Activated T-cell treated with anti-CD3 and anti-CD28 coated beads, Interleukin-2, amount 50 U/mL, for 4 hours (primary cell): ENCODE measurements at places on chromosomes 1 and 21.

DNA sequence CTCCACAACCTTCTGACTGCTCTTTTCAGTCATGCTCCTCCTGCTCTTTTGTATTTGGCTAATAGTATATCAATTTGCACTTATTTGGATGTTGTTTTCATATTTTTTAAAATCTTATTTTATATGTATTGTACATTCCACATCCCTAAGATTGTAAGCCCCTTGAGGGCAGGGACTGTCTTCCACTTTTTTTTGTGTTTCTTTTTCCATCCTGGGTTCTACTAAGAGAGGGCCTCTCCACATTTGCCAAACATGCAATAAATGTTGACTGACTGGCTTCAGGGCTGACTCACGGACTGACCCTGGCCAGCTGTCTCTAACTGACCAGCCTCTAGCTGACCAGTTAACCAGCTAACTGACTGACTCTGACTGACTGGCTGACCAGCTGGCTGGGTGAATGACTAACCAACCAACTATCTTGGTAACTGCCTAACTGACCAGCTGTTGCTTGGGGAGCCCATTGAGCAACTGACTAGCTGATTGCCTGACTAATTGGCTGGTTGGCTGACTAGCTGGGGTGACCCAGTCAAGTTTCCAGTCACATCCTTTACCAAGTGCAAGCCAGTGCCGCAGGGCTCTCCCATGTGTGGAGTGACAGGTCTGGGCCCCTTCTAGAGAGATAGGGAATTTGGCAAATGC lies 16.1 kb downstream of the CSF1 start:
- DNase-seq: no peak

DNA sequence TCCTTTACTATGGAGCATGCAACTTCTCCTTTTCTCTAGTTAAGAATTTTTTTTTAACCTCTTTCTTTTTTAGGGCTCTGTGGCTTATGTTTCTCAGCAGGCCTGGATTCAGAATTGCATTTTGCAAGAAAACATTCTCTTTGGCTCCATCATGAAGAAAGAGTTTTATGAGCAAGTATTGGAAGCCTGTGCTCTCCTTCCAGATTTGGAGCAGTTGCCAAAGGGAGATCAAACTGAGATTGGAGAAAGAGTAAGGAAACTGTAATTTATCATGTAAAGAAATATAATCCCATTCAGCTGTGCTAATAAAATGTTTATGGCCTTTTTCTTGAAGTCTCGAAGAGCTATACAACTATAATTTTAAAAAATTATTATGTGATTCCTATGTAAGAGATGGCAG lies 70.1 kb downstream of the HSPA13 start:
- no peak for DNase-seq

DNA sequence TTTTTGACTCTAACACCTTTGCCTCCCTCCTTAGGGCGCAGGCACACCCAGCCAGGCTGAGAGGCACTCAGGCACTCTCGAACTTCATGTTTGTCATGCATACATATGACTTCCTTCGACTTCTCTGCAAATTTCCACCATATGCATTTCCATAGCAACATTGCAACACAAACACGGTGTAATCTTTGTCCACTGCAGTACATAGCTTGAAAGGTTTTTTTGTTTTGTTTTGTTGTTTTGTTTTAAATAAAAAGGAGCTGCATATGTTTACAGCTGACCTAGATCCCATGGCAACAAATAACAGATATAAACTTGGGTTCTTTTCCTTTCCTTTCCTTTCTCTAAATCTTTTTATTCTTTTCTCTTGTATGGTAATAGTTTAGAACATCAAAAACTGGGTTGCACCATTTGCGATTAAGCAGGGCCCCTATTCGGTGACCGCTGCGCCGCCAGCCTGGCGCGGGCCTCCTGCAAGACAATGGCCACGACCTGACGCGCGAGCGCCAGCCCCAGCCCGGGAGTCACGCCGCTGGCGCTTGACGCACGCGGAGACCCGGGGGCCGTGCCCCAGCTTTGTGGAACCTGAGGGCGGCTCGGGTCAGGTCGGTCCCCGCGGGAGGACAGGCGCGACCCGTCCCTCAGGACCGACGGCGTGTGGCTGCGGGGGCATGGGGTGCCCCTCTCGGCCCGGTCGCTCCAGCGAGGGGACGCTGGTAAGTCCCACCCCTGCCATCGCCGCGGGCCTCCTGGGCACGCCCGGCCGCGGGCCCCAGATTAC lies 35.2 kb downstream of the CCN1 start:
- DNase-seq: no peak

GRCh38 chr1:94714552-94714951 lies 105.6 kb upstream of the SLC44A3 start:
- DNase-seq: no peak

DNA sequence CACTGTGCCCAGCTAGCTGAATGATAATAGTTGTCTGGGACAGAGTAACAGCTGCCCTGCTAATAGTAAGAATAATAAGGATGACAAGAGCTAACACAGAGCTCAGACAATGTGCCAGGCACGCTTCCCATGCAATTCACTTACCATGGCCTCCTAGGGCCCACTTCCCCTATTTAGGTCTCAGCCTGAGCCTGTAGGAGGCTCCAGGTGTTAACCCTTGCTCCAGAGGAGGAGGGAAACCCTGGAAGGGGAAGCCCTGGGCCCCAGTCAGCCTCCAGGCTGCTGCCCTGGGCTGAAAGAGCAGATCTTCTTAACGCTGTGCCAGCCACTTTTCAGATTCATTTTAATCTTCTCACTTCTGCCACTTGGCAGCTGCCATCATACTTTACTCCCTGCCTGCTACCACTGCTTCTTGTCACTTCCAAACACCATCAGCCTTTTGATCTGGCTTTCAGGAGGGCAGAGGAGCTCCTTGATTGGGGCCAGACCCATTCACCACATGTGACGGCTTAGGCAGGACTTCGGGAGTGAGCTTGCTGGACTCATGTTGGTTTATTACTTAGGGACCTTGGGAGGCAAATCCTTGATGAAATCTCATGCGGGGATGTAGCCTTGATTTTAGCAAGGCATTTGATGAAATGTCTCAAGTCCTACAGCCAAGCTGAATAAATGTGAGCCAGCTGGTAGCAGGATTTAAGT lies 66.7 kb upstream of the PARP1 start:
- no peak for DNase-seq

- no peak for DNase-seq
Observed at GRCh38 chr1:75053207-75053606, 81.0 kb upstream of the LHX8 start.

DNA sequence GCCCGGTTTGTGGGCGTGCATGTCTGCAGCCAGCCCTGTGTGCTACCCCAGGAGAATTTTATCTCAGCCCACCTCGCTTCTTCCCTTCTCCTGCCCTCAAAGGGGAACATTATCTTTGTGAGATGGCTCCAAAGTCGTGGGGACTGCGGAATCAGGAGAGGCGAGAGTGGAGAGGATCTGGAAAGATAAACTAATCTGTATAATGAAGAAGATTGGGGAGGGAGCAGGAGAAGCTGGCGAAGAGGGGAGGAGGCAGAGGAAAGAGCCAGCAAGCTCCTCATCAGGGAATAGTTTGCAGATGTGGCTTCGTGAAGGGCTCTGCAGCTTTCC lies 310.3 kb downstream of the MATN1 start:
- DNase-seq: no peak

DNA sequence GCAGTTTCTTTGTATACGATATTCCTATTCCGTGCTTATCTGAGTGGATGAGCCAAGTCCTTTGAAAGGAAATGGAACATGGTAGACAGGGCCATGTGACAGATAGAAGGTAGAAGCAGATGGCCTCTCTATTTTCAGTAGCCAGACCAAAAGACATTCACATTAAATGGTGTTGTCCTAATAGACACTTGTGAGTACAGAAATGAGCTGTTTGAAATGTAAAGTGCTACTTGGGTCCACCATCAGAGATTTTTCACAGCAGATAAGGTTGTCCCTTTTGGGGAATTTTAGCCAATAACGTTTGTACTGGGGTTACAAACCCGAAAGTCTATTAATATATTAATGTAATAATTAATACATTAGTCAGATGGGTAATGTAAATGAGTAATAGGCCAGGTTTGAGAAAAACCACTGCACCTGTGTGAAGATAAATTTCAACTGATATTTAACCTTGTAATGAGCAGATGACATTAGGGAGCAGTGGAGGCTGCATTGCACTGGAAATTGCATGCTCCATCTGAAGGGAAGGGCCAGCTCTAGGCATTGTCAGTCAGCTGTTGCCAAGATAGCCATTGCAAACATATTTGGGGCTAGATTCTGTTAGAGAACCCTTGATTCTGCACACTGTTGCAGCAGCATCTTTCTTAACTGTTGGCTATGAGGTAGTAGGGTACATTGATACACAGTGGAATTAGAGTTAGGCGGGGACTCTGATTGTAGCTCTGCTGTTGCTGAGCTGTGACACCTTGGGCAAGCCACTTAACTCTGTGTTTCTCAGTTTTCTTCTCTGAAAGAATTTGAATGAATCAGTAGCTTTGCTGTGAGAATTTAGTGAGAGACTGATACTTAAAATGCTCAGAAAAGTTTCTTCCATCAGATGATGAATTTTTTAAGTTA lies 43.8 kb downstream of the FGGY start:
- no peak for DNase-seq
